Fibroblast of skin of right biceps (primary cell): ENCODE measurements at places on chromosomes 6 and 20.

- DNase-seq: no peak
Observed at GRCh38 chr6:5536644-5537043, 275.3 kb downstream of the FARS2 start.

GRCh38 chr6:111605100-111605751 lies 452 bp downstream of the TRAF3IP2 start:
- DNase-seq: peak; percentile 96

DNA sequence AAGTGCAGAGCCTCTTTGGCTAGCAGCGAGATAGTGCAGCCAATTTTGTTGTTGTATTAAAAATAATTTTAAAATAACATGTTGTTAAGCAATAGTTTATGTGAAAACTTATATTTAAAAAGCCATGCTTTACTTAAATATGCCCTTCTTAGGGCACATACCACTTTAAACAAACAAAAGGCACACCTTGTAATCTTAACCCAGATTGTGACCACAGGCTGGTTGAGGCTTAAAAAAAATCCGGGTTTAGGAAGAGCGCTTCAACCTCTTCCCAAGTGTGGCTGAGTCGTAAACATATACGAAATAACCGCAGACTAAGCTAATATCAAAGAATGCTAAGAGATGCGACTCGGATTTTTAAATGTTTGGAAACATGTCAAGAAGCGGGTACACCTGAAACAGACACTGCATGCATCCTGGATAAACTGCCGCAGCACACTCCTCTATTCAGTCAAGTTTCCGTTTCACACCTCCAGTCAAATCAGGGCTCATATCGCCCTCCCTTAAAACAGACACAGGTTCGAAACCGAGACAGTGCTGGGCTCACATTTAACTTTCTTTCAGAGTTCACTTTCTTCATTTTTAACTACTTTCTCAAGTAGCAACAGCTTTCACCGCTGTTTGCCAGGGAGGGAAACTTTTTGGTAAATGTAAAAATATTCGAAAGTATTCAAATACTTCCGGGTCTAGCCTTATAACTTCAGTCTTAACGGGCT lies 1.5 kb downstream of the DEK start:
- DNase-seq: peak; percentile 12

GRCh38 chr20:30168800-30169138 lies 1088.7 kb upstream of the DEFB115 start:
- DNase-seq: no peak

- DNase-seq: peak; percentile 65
Observed at GRCh38 chr6:14965424-14966075, 280.3 kb upstream of the JARID2 start.

DNA sequence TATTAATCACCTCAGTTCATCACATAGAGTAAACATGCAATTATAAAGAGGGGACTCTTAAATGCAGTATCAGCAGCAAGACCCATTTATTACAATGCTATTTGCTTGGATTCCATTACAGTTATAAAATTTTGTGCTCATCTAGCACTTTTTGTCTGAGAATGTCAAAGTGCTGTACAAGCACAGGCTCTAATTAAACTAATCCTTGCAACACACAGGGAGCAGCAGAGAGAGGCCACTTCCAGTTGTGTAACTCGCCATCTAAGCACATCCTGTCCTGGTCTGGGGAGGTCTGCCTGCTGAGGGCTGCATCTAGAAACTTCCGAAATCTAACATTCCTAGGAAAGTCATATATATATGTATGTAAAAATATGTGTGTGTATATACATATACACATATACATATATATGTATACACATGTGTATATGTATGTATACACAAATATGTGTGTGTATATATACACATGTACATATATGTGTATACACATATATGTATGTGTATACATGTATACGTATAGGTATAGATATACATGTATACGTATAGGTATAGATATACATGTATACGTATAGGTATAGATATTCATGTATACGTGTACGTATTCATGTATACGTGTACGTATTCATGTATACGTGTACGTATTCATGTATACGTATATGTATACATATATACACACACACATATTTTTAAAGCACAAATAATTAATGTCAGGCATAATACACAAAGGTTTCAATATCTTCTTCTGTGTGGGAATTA lies 136.4 kb upstream of the JARID2 start:
- DNase-seq: no peak

- no peak for DNase-seq
Observed at GRCh38 chr6:161575523-161576254, 301.8 kb upstream of the AGPAT4 start.
